Left colon (tissue), 2 donors: ENCODE measurements at places on chromosomes 1 and 21. TPM values are rescaled to one million over a fixed set of nuclear protein-coding genes. Genes with fewer than 3 reads are reported as not detected.

MUL1 gene
- total RNA-seq = 43.3 TPM

C2CD4D gene
- 0.81 TPM for total RNA-seq

RPTN gene
- total RNA-seq = not detected

DCST1 gene
- 0.21 TPM for total RNA-seq

ADCY10 gene
- total RNA-seq = 0.42 TPM

HRNR gene
- not detected for total RNA-seq

MPZ gene
- 5.0 TPM for total RNA-seq

ERG gene
- total RNA-seq = 3.5 TPM

DNAI4 gene
- total RNA-seq = 27.2 TPM

DPT gene
- total RNA-seq = 11.1 TPM

MAPKAPK2 gene
- total RNA-seq = 62.5 TPM

CNR2 gene
- 0.09 TPM for total RNA-seq
